ENCODE measurements at places on chromosomes 2 and 18.
A peak's percentile ranks its signal among the peaks of the same experiment; 100 is the strongest.

DNA sequence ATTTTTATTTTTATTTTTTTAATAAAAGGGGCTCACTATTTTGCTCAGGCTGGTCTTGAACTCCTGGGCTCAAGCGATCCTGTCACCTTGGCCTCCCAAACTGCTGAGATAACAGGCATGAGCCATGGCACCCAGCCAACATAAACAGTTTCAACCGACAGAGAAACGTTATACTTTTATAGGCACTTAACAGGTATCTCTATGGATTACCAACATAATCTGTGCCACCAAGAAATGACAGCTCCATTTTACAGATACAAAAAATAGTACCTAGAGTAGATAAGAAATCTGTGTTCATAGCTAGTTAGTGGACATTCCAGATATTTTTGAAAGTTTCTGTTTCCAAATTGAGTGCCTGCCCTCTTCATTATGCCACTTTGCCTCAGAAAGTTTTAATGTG is 1316.7 kb downstream of the LRP1B start:
- DNase-seq: no peak

- no peak for DNase-seq
Measured at GRCh38 chr2:188975497-188976102, 1.4 kb downstream of the COL3A1 start.

GRCh38 chr2:48249631-48250473 is 280.1 kb upstream of the STON1 start:
- DNase-seq: no peak

- DNase-seq: peak; percentile 38
Measured at GRCh38 chr2:190763901-190764514, 115.1 kb downstream of the NAB1 start.

- no peak for DNase-seq
Measured at GRCh38 chr18:74567822-74568221, 29.8 kb upstream of the ZNF407 start.

DNA sequence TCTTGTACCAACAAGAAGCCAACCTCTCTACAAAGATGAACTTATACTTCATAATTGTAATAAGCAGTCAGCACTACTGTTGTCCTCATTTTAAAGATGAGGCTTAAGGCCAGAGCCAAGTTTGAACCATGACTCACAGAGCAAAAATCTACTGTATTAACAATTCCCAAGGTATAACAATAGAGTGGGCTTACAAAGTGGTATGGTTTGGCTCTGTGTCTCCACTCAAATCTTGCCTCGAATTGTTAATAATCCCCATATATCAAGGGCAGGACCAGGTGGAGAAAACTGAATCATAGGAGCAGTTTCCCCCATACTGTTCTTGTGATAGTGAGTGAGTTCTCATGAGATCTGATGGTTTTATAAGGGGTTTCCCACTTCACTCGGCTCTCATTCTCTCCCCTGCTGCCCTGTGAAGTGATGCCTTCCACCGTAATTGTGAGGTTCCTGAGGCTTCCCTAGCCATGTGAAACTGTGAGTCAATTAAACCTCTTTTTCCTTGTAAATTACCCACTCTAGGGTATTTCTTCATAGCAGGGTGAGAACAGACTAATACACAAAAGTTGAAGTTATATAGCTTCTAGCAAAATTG is 19.5 kb downstream of the MRPL44 start:
- no peak for DNase-seq

DNA sequence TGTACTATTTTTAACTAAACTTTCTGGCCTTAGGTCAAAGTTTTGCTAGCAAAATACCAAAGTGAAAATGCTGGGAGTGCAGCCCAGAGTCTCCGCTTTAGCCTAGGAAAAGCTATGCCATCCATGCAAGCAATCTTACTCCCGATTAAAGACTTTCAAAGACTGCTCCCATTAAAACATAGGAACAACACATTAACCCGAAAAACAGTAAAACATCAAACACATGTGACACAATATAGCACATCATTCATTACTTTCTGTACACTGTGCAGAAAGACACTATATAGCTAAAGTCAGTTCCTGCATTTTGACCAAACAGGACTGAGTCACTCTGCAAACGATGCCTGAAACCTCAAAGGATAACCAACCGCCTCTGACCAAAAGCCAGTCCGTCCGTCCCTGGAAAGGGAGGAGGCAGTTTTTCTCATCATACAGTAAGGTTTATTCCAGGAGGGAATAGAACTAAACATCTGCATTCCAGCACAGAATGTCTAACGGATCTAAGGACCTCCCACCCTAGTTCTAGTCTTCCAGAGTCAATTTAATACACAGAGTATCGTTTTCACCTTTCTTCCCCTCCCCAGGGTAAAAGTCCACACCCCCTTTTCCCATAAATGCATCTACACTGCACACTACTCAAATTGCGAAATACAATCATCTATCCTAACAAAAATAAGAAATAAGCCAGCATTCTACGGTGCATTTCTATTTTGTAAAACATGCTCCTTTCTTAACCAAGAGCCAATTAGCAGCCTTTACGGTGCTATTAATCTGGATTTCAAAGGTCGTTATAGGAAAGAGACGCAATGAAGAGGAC is 1.7 kb downstream of the ROCK2 start:
- no peak for DNase-seq

- no peak for DNase-seq
Measured at GRCh38 chr18:23106575-23106974, 28.7 kb upstream of the CABLES1 start.

DNA sequence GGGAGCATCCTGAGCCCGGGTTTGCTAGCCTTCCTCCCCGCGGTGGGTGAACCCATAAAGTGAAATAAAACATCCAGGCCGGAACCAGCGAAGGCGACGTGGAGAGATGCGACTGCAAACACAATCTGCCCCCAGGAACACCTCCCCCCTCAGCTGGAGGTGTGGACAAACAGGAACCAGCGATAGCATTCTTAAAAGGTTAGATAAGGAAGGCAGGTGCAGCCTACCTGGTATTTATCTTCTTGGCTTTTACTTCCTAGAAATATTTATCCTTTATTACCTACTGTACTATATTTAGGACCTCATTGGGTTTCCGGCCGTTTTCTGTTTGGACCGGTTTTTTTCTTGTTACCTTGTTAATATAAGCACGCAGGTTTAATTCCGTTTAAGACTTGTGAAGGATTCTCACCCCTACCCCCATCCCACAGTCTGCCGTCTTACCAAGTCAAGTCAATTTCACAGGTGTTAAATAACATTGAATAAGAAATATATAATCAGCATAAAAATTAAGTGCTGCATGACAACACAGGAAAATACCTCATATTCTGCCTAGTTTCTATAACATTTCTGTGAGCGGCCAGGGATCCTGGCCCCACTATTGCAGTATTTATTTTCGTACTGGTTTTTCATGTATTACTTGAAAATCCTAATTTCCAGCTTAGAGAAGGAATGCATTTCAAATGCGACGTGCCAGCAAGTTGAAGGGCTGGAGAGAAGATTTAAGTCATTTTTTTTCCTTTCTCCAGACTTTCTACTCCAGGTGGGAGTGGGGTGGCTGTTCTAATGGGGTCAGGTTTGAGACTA is 224.0 kb upstream of the ID2 start:
- no peak for DNase-seq

GRCh38 chr2:154713675-154714074 is 15.2 kb downstream of the KCNJ3 start:
- DNase-seq: no peak

DNA sequence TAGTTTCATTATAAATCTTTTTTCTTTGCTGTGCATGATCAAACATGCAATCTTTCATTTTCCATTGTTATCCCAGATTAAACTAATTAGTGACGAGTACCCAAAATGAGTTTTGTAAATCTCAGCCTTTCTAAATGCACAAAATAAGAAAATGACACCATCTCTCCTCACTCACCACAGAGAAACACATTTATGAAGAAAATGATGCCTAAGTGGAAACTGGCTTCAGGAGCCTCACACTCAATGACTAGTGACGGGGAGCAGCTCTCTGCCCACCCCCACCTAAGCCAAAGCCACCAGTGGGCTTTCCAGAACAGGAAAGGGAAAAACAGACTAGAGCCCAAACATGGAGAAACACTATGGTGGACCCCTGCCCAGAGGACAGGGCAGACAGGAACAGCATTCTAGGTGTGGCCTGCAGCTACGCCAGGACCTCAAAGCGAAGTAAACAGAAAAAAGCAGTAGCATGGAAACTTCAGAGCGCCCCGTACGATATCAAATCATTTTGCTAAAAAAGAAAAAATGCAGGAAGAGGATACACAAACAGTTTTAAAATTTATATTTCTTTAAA is 113.5 kb downstream of the RBMS1 start:
- no peak for DNase-seq

- no peak for DNase-seq
Measured at GRCh38 chr2:1339388-1340140, 73.7 kb upstream of the TPO start.

DNA sequence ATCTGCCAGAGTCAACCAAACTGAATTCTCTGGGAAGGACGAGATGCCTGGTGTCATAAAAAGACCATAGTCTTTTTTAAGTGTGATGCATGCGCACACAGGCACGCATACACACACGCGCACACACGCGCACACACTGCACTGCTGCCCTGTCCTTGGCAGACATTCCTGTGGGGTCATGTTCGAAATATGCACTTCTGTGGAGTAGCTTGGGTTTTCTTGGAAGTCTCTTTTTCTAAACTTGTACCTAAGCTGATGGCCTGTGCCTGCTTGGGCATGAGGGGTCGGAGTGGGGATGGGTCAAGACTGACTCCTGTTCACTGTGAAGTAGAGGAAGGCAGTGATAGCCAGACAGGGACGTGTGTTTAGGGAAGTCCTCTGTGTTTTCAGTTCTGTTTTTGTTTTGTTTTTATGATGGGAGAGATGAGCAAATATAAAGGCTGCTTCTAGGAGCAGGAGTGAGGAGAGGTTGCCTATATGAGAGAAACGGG is 4.0 kb upstream of the RMC1 start:
- no peak for DNase-seq

GRCh38 chr2:27408601-27409320 is 630 bp downstream of the PPM1G start:
- peak; percentile 37 for DNase-seq

DNA sequence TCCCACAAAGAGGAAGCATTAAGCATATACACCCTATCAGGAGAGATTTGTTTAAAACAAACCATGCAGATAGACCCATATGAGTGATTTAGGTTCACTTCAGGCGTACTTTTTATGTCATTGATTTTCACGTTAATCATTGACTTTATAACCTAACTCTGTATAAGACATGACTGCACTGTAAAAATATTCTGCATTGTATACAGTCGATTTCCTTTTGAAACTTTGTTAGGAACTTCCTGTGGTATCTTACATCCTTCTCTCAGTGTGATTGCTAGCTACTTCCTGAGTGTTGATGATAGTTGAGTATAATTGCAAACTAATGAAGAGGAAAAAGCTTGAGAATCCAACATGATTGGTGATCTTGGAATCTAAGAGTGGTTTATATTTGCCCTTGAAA is 69.4 kb downstream of the XIRP2 start:
- no peak for DNase-seq

DNA sequence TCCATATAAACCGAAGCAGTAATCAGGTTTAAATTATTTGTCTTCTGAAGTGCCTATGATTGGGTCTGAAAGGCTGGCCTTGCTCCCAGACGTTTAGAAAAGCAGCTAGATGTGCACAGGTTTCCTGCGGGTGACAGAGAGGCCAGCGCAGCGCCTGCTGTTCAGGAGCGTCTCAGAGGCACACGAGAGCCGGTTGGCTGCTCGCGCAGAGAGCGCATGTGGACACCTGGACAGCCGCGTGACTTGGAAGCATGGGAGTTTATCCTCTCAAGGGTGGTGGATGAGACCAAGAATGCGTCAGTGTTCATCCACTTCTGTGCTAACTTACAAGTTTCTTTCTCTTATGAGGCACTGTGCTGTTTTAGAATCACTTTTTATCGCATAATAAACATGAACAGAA is 303.7 kb downstream of the PTGR3 start:
- no peak for DNase-seq

- DNase-seq: no peak
Measured at GRCh38 chr2:196046123-196046917, 22.3 kb downstream of the DNAH7 start.

- no peak for DNase-seq
Measured at GRCh38 chr2:160700021-160700814, 206.6 kb upstream of the RBMS1 start.

- no peak for DNase-seq
Measured at GRCh38 chr2:107932488-107932887, 53.8 kb upstream of the SLC5A7 start.

DNA sequence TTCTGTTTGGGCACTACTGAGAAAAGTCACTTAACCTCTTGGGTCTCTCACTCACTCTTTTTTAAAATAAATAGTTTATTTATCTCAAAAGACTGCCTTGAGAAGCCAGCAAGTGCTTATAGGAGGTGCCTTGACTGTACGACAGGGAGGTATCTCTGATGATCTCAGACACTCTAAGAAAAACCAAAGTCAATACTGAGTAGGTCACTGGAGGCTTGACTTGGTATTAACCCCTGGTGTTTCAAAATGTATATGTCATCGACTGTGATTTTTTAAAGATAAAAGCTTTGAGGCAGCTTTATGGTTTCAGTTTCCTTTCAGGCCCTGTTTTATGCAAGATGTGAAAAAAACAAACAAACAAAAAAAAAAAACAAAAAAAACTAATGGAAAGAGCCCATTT is 33.7 kb downstream of the MREG start:
- no peak for DNase-seq

- no peak for DNase-seq
Measured at GRCh38 chr2:207219676-207220501, 54.1 kb upstream of the KLF7 start.

DNA sequence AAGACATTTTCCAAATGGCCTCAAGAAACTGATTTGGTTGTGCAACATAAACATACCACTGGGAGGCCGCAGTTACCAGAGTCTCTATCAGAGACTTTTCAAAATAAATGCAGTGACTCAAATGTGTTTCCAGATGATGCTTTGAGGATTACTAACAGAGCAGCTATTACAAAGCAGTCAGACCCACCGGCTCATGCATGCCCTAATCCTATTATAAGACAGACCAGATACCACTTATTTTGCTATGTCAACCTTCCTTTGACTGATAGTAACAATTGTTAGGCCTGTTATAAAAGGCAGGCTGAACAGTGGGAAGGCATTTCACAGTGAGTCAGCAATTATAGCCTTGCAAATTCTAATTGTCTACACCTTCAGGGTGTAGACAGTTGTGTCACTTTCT is 217.7 kb downstream of the LRRTM1 start:
- no peak for DNase-seq

DNA sequence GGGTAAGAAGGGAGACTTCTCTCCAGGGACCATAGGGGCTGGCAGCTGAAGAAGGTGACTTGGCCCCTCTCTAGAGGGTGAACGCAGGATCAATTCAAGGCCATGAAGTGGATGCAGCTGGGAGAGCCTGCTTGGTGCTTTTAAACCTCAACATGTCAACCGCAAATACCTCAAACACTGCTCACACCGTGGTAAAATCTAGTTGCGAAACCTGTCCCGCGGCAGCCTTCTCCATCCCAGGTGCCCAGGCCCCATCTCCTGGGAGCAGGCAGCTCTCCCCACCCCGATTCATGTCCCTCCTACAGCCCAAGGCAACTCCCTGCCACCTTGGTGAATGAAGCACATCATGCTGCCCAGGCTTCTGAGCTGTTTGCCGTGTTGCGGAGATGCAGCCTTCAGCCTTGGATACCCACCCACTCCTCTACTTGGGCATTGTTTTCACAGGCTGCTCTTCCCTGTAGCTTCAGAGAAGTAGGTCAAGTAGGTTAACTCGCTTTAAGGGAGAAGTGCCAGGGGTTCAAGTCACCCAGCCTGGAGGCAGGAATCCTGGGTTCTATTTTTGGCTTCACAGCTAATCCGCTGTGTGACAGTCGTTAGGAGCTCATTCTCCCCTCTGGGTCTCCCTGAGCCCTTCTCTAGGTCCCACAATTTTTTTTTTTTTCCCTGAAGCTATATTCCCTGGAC is 6.2 kb upstream of the EFR3B start:
- no peak for DNase-seq

GRCh38 chr2:118309257-118309945 is 221.1 kb downstream of the INSIG2 start:
- no peak for DNase-seq
